ENCODE measurements at places on chromosomes 3 and 15.

DNA sequence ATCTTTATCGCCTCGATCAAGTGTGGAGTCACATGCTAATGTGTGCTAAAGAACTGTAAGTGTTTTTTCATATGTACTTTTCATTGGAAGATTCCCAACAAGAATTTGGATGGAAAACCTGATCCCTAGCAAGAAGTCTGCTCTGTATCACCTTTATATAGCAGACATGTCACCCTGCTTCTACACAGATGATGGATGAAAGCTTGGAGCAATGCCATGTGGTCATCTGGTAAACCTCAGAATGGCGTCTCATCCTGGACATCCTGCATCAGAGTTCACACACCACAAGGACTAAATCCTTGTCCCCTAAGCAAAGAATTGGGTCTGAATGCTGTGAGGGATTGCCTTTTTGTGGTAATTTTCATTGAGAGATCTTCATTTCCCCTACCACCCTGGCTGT is 42.1 kb upstream of the CTDSPL start:
- DNase-seq: no peak

DNA sequence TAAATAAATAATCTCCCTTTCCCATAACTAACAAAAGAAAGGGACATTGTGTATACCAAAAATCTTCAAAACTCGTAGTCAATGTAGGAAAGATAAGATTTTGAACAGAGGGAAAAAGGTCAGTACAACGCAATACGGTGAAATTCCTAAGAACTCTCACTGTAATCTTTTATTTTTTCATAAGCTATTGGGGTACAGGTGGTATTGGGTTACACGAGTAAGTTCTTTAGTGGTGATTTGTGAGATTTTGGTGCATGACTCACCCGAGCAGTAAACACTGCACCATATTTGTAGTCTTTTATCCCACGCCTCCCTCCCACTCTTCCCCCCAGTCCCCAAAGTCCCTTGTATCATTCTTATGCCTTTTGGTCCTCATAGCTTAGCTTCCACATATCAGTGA is 718.0 kb downstream of the TBL1XR1 start:
- no peak for DNase-seq

DNA sequence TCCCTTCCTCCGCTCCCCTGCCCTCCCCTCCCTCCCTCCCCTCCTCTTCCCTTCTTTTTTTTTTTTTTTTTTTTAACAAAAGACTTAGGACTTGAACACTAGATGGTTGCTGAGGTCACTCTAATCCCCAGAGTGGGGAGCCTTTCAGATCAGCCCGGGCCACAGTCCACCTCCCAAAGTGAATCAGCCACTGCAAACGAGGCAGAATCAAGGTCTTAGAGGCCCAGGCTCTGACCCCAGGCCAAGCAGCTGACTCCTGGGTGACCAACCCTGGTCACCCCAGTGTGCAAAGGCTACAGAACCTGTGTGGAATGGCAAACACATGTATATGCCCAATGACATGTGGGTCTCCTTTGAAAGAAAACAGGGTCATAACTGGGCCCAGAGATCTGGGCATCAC is 18.3 kb upstream of the EHD4 start:
- DNase-seq: no peak

DNA sequence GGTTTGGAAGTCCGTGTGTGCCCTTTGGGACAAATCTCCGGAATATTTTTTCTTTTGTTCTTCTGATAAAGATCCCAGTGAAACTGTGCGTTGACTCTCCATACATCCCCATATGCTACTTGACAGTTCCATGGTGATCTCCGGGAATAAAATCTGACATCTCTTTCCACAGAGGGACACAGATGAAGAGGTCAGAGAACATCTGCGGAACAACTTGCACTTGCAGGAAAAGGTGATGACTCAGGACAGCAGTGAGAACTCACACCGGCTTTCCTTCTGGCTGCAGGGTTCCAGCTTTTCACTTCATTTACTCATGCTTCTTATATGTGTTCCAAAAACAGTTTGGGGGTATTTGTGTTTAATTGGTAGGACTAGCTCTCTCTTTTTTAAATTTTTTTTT is 157.5 kb upstream of the CHRM5 start:
- no peak for DNase-seq

DNA sequence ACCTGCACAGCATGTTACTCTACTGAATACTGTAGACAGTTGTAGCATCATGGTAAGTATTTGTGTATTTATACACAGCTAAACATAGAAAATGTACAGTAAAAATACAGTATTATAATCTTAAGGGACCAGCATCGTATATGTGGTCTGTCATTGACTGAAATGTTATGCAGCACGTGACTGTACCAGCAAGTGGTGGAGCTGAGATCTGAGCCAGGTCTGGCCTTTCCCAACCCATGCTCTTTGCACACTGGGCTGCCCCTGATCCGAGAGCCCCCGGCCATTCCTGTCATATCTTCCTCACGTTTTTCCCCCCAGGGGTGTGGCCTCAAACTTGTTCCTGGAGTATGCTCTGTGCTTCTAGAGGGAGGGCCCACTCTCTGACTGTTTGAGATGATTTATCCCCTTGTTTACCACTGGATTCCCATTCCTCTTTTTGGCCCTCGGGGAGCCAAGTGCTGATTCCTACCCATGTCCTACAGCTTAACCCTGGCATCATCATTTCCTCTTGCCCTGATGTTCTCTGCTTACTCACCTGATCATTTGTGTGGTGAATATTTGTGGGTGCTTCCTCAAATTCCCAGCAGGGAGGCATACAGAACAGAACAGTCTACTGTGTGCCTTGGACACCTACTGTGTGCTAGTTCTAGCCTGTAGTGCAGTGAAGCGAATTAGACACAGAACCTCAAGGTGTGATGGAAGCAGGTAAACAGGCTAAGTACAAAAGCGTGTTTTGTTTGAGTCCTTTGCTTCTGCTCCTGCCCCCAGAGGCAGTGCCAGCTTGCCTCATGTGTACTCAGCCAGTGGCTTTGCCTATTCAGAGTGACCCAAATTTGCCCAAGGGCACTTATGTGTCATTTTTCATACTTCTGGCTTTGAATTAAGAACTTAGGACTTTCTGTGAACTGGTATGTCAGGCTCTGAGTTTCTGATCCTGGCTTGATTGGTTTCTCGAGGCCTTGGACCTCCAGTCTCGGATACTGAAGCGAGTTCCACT is 21.0 kb downstream of the CSRNP1 start:
- DNase-seq: no peak

- no peak for DNase-seq
Measured at GRCh38 chr3:40152482-40153133, 156.9 kb upstream of the EIF1B start.

DNA sequence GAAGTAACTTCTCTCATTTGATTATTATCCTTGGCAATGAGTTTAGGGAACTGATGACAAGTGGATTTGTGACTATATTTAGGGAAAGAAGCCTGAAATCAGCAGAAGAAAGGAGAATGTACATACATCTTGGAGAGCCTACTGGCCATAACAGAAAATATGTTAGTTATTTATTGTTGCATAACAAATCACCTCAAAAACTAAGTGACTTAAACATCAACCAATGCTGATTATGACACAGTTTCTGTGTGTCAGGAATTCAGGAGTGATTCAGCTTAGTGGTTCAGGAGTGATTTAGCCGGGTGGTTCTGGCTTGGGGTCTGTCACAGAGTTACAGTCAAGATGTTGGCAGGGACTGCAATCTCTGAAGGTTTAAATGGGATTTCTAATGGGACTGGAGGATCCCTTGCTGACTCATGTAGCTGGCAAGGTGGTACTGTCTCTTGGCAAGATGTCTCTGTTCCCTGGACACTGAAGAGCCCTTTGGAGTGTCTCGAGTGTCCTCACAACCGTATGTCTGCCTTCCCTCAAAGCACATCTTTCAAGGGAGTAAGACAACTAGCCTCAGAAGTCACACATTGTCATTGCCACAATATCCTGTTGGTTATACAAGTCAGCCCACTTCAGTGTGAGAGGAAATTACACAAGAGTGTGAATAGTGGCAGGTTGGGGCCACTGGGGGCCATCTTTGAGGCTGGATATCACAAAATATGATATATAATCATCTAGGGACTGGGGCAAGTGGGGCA is 248.9 kb downstream of the SV2B start:
- no peak for DNase-seq

DNA sequence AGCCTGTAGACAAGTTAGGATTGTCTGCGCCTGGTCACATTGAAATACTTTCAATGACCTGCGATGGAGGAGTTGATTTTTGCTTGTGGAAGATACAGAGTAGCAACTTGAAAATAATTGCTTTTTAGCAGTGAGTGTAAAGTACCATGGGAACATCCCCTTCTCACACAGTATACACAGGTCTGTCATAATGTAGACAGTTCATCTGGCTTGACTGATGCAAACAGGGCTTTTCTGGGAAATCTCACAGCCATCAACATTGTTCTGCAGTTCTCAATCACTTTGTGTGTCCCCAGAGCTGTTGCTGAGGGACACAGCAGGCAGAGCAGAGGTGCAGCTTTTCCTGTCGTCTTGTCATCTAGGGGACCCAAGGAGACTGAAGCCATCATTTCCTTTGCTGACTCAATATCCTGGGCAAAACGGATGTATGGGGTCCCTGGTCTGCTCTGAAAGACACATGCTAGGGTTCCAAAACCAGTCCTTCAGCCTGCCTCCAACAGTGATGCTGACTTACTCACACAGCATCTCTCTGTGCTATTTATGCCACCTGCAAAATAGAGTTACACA is 5.3 kb upstream of the REC114 start:
- DNase-seq: no peak

- no peak for DNase-seq
Measured at GRCh38 chr3:31369637-31370379, 162.9 kb upstream of the STT3B start.

DNA sequence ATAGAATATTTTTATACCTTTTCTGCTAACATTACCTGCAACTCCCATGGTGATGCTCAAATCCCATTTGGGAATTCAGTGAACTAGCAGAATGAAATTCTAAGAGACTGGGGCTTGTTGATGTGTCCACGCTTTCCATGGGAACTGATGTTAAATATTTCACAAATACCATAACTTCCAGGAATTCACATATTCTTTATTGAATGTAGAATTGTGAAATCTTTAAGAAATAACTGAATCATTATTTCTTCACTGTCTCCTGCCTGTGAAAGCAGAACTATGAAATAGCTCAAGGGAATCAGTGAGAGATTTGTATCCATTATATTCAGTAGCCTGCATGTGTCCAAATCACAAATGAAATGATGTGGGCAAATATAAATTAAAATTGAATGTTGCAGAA is 130.8 kb downstream of the SERPINI1 start:
- no peak for DNase-seq

DNA sequence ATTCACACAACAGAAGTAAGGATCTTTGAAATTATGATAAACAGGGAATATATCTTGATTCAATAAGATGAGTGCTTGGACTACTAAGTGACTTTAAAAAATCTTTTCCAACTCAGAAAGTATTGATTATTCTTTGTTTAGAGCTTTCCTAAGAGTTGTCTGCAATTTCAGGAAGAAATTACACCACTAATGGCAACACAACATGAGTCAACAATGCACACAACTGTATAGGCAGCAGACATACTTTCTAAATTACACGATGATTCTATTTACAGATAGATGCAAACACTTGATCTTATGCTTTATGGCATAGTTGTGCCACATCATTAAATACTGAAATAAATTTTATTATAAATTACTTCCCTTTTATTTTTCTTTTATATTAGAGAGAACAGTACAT is 4.4 kb downstream of the NAA50 start:
- no peak for DNase-seq

DNA sequence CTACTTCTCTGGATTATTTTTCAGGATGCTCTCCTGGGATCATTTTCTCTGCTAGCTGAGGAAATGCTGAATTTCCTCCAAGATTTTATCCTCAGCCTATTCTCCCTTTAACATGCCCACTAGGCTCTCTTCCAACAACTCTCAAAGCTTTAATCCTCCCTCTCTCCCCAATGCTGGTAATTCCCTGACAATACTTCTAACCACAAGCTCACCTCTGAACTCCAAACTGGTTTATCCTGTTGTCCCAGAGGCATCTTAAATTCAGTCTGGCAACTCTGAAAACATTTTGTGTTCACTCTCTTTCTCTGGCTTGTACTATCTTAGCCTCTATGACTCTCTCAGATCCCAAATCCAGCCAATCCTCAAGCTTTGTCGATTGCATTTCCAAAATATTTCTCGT is 490.3 kb downstream of the MECOM start:
- no peak for DNase-seq

DNA sequence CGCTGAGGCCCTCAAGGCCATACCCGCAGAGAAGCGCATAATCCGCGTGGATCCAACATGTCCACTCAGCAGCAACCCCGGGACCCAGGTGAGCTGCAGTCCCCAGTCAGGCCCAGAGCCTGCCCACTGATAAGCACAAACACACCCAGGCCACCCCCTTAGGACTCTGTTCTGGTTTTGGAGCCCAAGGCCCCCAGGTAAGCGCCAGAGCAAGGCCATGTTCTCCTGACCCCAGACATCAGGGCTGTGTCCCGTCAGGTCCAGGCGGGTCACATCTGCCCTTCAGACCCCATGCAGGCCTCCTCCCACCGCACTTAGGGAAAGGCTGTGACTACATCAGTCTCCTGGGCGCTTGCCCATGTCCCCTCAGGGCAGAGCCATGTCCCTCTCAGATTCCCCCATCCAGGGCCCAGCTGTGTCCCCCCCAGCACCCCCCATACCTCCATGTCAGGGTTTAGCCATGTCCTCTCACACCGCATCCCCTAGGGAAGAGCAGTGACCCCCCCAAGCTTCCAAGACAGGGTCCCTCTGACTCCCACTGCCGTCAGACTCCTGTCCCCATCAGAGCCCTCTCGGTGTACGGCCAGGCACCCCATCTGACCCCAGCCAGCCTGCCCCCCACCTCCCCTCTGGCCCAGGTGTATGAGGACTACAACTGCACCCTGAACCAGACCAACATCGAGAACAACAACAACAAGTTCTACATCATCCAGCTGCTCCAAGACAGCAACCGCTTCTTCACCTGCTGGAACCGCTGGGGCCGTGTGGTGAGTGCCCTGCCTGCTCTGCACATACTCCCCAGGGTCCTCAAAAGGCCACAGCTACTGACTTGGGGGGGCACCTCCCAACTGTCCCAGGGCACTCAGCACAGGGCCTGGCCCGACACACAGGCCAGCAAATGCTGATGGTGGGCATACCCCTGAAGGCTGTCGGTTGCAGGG is 1.6 kb downstream of the PARP3 start:
- no peak for DNase-seq

- DNase-seq: no peak
Measured at GRCh38 chr3:86152620-86153019, 838.3 kb downstream of the VGLL3 start.

DNA sequence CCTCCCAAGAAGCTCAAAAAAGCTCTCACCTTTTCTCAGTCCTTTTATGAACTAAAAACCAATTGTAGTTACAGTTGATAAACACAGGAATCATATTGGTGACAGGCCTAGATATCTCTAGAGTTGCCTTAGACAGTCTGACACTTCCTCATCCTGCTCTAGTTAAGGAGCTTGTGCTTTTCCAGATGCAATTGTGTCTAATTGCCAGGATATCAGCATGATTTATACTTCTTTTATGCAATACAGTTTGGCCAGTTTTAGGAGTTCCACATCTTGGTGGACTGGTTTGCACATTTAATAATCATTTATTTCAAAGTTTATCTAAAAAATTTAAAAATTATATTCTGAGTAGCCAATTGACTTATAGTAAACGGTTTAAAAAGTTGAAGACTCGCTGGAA is 95.7 kb downstream of the DUT start:
- DNase-seq: no peak
